DND-41 (cell line): ENCODE measurements at places on chromosomes 16 and 17.

- no peak for DNase-seq
These were observed 128.7 kb upstream of the ZFHX3 start for GRCh38 chr16:73176577-73177013.

DNA sequence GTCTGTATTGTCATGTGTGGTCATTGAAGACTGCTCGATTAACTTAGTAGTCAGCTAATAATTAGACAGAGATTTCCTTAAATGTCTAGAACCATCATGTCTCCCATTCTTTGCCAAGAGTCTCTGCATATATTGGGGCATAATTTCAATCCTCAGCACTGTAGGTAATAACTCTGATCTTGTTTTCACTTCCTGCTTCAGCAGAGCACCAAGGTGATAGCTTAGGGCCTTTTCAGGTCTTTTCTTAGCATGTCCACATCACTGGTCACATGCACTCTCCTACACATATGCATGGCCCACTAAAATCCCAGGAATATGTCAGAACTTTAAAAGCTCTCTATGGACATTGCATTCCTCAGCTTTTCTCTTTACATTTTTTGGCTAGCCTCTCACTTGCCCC is 110.3 kb upstream of the NACA2 start:
- no peak for DNase-seq

- DNase-seq: no peak
These were observed 2.5 kb downstream of the UBE2I start for GRCh38 chr16:1311738-1312466.

DNA sequence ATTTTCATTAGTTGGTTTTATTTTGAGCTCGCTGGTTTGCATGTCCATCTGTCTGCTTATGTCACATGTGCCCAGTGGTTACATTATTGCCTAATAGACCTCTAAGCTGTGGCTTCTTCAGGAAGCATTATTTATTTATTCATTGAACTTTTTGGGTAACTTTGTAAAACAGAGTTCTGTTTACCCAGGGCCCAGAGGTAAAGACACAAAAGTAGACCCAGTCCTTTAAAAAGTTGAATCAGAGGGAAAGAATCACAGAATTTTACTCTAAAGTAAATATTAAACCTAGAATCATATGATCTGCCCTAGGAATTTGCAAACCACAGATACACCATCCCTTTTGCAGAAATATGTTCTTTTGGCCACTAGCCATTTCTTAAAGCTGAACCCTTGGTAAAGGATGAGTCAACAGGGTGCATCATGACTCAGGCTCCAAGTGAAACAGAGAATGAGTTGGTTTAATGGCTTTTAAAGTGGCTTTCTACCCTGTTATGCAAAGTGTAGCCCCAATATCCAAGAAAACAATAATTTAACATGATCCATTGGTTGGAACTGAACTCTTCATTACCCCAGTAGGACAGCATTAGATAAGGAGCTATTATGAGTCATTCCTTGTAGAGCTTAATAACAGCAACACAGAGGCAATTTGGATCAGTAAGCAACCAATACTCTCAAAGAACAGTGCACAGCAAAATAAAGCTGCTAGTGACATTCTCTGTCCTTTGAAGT is 236.3 kb downstream of the KCNJ2 start:
- no peak for DNase-seq

DNA sequence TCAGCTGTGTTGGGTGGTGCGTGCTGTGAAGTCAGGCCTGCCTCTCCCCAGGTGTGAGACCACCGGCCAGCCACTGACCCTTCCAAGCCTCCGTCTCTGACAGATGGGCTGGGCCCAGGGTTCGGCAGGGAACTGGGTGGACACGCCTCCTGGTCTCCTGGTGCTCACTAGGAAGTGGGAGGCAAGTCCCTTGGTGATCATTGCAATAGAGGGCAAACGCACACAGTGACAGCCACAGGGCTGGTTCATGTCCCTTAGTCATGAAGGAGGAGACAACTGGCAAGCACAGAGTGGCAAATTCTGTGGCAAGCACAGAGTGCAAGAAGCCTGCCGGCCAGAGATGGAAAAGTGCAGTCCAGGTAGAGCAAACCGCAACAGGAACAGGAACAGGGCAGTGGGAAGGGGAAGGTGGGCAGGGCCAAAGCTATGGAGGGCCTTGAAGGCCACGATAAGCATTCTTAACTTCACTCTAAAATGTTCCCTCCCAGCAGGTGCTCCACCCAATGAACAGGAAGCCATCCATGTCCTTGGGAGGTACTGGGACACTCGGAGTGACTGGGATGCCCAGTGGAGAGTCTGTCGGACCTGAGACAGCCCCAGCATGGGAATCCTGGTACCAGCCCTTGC is 21.9 kb downstream of the USP7 start:
- no peak for DNase-seq

- no peak for DNase-seq
These were observed 53.7 kb upstream of the RPL38 start for GRCh38 chr17:74149597-74150427.

- no peak for DNase-seq
These were observed 618 bp downstream of the AANAT start for GRCh38 chr17:76467809-76468633.
